ENCODE measurements at places on chromosomes 1 and 21. TPM values are rescaled to one million over a fixed set of nuclear protein-coding genes. Genes with fewer than 3 reads are reported as not detected.
A peak's percentile ranks its signal among the peaks of the same experiment; 100 is the strongest.

Gene TMEM82
- total RNA-seq, result not detected

DNA sequence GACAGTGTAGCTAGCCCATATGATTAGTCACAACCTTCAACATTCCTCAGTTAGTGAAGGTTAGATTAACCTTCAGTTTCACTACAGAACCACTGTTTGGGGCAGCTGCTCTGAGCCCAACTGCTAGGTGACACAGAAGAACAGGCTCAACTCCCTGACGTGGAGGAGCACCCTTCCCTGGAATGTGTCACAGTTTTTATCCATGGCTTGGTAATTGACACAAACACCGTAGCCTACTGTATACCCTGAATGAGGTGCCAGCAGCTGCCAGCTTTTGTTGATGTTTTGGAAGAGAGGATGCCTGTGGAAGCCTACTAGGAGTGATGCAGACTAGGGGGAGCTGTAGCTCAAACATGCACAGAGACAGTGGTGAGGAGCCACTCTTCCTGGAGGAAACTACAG lies 56.6 kb upstream of the CR2 start:
- H3K4me1 ChIP-seq, result no peaks in the 10 kb centered on the region
- no peak overlapping the region for H3K27ac ChIP-seq
- H3K36me3 ChIP-seq, result no peaks in the 10 kb centered on the region
- no peaks in the 10 kb centered on the region for H3K27me3 ChIP-seq
- H3K4me3 ChIP-seq, result no peak overlapping the region

- no peaks in the 10 kb centered on the region for H3K27me3 ChIP-seq
- no peaks in the 10 kb centered on the region for H3K4me1 ChIP-seq
- no peak overlapping the region for H3K4me3 ChIP-seq
- peak; percentile 9 for DNase-seq
- no peak overlapping the region for H3K27ac ChIP-seq
- no peaks in the 10 kb centered on the region for H3K36me3 ChIP-seq
Observed at GRCh38 chr1:246971090-246971721, 36.7 kb downstream of the ZNF695 start.

DNA sequence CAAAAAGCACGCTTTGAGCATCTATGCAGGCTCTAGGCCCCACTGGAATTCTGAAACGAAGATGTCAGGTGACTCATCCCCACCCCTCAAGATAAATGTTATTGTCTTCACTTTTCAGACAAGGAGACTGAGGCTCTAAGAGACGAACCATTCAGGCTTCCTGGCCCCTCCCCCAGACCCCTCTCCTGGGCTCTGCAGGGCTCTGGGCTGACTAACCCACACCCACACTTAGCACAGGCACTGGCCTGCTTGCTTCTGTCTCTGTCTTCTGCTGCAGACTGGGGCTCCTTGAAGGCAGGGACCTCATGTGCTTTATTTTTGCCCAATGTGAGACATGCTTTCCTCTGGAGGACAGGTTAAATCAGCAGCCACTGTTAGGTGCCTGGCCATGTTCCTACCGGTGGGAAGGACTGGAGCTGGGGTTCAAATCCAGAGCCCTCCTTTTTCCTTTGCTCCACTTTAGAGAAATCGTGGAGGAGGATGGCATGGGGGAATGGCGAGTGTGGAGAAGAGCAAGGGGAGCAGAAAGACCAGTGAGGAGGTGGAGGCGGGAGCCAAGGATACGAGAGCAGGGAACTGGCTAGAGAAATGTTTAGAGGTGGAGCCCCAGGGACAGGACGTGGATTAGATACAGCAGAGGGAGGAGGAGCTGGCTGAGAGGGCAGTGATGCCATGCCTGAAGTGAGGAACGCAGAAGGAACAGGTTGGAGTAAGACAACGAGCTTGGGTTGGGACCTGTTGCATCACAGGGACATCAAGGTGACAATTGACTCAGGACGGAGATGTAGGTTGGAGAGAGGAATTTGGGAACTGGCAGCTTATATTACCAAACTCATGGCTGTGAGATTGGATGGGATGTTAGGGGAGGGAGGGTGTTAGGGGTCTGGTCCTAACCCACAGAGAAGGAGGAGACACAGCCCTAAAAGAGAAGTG lies 1.7 kb downstream of the TMEM125 start:
- H3K36me3 ChIP-seq, result no peaks in the 10 kb centered on the region
- DNase-seq, result no peak
- no peak overlapping the region for H3K27ac ChIP-seq
- H3K4me1 ChIP-seq, result peaks cover 20% of the 10 kb centered on the region
- no peaks in the 10 kb centered on the region for H3K27me3 ChIP-seq

GRCh38 chr21:25660233-25660632 lies 21.2 kb downstream of the JAM2 start:
- H3K27me3 ChIP-seq, result no peaks in the 10 kb centered on the region
- no peak overlapping the region for H3K27ac ChIP-seq
- no peaks in the 10 kb centered on the region for H3K36me3 ChIP-seq
- no peak overlapping the region for H3K4me3 ChIP-seq
- DNase-seq, result no peak

- DNase-seq, result peak; percentile 29
- peaks cover 28% of the 10 kb centered on the region for H3K36me3 ChIP-seq
- no peaks in the 10 kb centered on the region for H3K27me3 ChIP-seq
- peak overlapping the region; percentile 86 for H3K4me3 ChIP-seq
- H3K27ac ChIP-seq, result peak overlapping the region; percentile 74
Observed at GRCh38 chr1:20660847-20661206, 342 bp downstream of the DDOST start.

DNA sequence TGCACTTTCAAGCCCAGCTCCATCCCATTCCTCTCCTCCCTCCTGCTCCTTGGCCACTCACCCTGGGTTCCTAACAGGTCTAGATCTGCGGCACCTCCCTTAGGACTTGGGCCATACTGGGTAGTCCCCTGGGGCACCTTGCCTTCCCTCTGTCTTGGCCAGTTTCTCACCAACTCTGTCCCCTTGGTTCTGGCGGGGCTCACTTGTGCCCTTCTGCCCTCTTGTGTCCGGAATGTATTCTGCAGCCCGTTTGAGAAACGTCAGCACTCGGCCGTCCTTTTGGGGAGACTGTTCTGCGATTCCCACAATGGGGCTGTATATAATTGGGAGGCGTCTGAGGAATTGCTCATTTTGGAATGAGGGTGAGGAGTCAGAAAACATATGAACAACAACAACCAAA lies 162.4 kb downstream of the ZSCAN20 start:
- no peak overlapping the region for H3K27ac ChIP-seq
- H3K27me3 ChIP-seq, result peaks cover 4% of the 10 kb centered on the region
- DNase-seq, result no peak
- H3K36me3 ChIP-seq, result no peaks in the 10 kb centered on the region
- H3K4me1 ChIP-seq, result no peaks in the 10 kb centered on the region

Data from CD4-positive, alpha-beta memory T cell (primary cell).